ENCODE measurements at places on chromosomes 2 and 18.

DNA sequence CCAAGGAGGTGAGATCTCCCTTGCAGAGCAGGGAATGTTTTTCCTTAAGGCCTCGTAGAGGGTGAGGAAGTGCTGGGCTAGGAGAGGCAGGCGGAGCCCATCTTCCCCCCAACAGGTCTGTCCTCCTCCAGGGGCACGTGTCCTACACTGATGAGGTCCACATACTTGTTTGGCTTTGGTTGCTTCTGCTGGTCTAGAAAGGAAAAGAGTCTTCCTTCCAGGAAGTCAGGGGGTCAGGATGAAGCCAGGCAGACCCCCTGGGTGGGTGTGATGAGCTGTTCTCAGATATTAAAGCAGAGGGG, 6.0 kb downstream of the SH3BP4 start:
- no peak for DNase-seq

DNA sequence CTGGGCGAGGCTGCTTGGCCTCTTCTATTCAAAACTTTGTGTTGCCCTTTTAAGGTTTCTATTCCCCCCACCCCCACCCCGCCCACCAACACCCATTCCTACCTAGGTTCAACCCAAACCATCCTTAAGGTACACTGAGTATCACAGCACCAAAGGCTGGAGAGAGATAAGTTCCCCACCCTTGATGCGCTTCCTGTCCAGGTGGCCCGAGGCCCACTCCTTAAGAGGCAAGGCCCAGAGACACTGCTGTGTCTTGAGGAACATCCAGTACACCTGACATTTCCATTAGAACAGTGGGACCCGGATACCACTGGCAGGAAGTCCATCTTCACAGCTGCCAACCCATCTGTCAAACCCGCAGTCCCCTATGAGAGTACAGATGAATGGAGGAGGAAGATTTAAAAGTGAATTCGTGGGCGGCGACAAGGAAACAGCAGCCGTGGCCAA, 277 bp upstream of the INPP1 start:
- DNase-seq, result no peak

GRCh38 chr2:241852116-241852980, 6.3 kb downstream of the PDCD1 start:
- no peak for DNase-seq

DNA sequence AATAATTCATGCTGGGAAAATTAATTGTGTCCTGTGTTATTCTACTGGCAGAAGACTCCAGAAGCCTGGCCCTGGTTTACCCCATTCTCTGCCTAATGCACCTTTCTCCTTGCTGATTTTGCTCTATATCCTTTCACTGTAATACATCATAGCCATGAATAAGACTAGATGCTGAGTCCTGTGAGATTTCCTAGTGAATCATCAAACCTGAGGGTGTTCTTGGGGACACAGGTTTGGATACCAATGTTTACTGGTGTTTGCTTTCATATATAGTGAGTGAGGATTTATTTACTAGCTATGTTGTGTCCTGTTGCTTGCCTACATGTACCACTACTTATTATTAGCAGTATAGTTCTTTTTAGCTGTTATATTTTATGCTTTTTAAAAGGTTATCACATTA, 6.5 kb downstream of the METTL5 start:
- DNase-seq, result no peak

- DNase-seq, result no peak
Observed at GRCh38 chr18:9775178-9775577, 67.1 kb downstream of the RAB31 start.

DNA sequence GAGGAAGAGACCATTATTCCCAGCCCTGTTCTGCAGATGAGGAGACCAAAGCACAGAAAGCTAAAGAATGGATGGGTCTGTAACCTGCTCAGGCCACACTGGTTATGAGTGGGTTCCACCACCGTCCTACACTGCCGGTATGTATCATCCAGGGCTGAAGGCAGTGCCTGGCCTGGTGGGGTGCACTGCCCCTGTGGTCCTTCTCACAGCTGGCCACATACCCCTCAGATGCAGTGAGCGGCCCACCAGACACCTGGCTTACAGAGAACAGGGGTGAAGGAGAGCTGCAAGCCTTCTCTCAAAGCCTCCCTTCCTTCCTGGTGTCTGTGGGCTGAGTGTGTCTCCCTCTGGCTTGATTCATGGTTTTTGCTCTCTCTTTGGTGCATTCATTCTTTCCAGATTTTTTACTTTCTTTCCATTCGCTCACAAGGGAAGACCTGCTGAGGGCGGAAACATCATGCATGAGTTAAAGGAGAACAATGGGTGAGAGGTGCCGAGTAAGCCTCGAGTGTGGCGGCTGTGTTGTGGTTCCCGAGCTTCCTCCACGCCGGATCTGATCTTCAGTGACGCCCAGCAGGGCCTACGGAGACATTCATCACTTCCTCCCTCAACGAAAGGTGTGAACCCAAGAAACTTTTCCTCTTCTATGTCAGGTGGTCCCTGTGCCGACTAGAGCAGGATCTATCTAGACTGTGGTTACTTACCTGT, 62.1 kb upstream of the REL start:
- DNase-seq, result no peak

DNA sequence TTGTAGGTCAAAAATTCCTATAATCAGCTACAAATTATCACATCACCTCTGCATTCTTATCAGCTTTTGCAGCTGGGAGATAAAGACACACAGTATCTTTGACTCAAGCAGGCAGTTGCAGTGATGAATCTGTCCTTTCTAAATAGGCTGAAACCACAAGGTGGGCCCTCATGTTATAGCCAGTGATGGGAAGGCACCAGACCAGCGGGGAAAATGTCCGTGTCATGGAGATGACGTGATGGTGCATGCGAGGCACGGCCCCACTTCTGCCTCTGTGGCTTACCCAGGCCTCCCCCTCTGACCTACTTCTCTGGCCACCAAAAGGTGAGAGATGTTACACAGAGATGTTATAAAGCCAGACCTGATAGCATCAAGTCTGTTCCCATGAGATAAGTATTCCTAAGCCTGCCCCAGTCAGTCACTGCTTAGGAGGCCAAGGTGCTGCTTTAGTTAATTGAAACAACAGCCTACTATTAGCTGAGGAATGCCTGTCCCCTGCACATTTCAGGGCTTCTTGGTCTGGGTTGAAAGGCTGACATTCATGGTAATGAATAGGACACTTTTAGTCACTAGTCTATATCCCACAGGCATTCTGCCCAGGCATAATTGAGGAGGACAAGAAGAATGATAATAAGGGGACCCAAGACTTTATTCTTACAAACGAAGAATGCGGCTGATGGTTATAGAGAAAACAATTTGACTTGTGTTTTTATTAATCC, 327.9 kb downstream of the LPIN1 start:
- no peak for DNase-seq

- DNase-seq, result no peak
Observed at GRCh38 chr2:239307221-239307569, 93.6 kb downstream of the HDAC4 start.

DNA sequence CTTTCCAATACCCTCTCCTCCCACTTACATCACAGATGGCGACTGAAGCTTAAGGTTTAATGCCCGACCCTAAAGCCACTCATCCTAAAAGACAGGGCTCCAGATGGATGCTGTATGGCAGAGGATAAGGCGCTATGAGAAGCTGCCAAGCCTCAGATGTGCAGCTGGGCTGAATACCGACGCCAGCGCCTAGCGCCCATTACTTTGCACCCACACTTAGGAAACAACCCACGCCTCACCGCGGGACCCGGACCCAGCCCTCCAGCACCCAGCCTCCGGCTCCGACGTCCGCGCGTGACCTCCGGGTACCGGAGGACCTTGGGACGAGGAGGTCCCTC, 335 bp downstream of the TRAK2 start:
- peak; percentile 49 for DNase-seq

DNA sequence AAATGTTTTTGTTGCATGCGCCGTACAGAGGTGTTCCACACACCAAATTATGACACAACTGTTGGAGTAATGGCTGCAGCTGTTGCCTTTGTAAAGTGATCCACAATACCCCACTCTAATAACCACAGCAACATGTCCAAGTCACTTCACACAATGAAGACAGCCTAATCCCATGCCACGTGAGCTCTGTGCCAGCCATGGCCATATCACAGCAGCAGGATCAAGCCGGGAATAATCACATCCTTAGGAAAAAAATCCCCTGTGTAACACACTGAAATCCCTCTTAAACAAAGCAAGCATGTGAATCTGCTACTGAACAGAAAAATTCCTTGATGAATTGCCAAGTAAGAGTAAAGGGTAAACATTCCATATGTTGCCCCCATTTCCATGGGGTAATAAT, 179.5 kb upstream of the PARD3B start:
- DNase-seq, result no peak

- DNase-seq, result peak; percentile 70
Observed at GRCh38 chr2:186641807-186642321, 52.0 kb upstream of the FAM171B start.

DNA sequence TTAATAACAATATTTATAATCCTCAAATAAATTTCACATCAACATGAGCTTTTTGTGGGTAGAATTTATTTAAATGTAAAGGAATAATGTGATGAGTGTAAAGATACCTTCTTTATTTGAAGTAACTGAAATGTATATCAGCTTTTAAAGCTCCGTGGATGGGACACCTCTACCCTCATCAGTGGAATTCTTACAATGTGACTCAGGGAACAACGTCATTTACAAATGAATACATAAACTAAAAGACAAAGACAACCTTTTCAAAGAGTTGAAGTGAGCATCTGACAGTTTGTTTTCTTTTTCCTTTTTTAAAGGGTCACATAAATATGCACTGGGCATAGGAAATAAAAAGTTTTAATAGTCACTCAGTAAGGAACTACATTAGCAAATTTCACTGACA, 1127.0 kb upstream of the CRIM1 start:
- DNase-seq, result no peak

- DNase-seq, result no peak
Observed at GRCh38 chr18:27211569-27211968, 26.5 kb upstream of the CHST9 start.

DNA sequence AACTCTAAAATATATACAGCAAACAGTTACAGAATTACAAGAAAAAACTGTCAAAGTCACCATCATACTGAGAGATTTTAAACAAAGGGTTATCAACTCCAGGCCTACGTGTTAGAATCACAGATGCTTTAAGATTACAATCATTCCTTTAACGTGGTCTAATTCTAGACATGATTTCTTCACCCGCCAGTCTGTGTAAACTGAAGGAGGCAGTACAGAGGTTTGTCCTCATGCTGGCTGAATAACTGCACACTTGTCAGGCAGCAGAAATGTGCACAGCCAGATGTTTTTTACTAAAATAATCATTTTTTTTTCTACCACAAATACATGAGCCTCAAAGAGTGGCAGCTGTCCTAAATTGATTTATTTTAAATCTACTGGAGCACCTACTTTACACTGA, 15.5 kb upstream of the NEURL3 start:
- DNase-seq, result no peak

- DNase-seq, result no peak
Observed at GRCh38 chr2:66488946-66489345, 54.0 kb downstream of the MEIS1 start.

DNA sequence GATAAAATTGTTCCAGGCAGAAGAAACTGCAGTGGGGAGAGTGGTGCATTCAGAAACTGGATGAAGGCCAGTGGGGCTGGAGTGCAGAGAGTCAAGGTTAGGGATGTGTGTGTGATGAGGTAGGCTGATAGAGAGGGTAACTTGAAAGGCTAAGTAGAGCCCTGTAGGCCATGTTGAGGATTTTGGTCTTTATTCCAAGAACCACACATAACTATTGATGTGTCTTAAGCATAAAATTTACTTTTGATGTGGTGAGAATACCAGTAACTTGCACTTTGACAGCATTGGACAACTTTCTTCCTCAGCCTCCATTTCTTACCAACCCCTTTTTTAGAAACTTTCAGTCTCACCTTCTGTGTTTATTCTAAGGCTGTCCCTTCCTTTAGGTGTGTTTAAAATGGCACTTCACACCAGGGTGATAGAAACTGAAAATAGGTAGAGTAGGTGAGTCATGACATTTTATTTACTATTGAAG, 22.6 kb downstream of the MTX2 start:
- DNase-seq, result no peak

DNA sequence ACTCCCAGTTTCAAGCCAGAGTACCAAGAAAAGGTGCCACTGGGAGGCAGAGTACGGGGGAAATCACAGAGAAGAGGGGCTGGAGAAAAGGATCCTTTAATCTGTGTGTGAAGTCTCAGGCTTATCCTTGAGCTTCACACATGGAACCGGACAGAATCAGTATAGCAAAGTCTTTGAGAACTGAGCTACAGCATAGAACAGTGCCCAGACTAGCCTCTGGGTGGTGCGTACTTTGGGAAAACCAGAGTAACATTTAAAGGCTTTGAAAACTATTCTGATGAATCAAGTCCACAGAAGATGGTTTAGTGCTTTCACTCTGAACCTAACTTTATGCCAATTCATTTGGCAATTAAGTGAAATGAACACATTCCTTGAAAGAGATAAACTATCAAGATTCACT, 83.1 kb downstream of the BABAM2 start:
- no peak for DNase-seq

DNA sequence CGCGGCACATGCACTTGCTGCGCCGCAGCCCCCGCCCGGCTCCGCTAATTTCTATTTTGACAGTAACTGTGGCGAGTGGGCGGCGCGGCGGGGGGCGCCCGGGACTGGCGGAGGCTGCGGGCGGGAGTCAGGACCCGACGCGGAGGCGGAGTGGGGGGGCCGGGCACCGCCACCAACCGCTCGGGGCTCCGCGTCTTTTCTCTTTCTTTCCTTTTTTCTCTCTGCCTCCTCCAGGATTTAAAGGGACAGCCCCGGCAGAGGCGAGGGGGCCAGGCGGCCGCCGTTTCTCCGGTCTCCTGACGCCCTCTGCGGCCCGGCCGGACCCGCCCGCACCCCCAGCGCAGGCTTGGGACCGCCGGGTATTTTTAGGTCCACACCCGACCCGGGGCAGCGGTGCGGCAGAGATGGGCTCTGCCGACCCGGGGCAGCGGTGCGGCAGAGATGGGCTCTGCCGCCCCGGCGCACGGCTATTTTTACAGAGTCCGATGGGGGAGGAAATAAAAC, 460 bp upstream of the ZBTB7C start:
- peak; percentile 39 for DNase-seq

DNA sequence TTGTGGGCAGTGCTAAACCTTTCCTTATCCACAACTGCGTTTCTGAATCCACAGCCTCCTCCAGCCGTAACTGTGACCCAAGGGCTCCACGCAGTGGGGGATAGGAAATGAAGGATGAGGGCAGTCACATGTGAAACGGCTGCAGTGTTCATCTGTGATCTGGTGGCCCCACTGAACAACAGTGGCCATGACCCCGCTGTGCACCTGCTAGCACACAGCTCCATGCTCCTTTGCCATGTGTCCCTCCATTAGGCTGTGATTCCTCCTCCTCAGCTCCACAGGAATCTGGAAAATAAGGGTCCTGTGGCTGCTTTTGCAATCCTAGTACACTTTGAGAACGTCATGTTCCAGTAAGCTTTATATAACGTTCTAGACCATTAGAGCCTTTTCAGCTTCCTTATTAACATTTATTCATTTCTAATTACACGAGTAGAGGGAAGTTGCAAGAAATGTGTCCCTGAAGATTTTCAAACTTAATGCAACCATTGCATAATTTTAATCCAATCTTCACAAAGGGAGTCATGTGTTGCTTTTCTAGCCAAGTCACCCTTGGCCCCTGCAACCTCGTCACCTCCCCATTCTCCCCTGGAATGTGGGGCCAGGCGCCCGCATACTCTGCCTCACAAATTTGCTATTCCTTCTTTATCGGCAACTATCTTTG, 7.1 kb upstream of the NAPG start:
- DNase-seq, result no peak

- no peak for DNase-seq
Observed at GRCh38 chr2:119482481-119483394, 41.5 kb downstream of the SCTR start.

All from NCI-H1105 treated with DMSO at 0.1 percent for 48 hours (cell line).